ENCODE measurements at places on chromosomes 2 and 18.

DNA sequence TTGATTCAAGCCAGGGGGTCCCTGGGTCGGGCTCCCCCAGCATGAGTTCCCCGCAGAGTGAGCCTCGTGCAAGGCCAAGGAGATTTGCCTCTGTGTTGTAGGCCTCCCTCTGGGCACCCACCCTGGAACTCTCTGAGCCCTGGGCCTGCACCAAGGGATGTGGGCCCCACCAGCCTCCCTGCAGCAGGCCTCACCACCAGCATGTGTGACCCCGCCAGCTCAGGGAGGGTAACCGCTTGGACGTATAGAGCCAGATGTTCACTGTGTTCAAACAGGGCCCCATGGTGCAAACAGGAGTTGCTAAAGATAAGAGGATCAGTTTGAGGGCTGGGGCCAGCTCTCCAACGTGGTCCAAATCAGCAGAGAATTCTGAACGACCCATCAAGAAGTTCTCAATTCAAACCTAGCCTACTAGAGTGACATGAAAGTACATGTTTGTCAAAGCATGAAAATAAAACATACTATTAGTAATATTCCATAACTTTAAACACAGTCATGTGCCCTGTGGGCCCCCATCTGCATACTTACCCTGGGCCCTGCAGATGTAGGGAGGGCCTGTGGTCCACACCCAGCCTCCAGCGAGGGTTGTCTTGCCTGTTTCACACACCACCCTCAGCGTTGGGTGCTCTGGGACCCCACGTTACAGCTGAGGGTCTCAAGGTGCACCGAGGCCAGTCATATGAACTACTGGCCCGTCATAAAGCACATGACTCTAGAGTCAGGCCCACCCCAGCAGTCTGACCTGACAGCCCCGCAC lies 5.5 kb upstream of the TUBB6 start:
- no peak for DNase-seq

DNA sequence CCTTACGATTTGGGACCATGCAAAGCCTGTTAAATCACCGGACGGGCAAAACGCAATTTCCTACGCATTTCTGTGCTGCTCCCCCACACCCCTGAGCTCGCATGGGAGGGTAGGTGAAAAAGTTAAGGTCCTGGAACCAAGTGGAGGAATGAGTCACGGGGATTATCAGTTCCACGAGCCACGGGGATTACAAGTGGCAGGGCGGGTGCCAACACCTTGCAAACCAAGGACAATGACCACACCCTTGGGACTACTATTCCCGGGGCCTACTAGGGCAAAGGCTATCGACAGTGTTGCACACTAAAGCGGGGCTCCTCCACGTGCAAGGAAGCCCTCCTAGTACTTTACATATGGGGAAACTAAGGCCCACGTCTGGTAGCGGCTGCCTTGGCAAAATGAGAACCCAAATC lies 447 bp downstream of the RETSAT start:
- no peak for DNase-seq

GRCh38 chr2:184646177-184646576 lies 47.8 kb downstream of the ZNF804A start:
- DNase-seq: no peak

DNA sequence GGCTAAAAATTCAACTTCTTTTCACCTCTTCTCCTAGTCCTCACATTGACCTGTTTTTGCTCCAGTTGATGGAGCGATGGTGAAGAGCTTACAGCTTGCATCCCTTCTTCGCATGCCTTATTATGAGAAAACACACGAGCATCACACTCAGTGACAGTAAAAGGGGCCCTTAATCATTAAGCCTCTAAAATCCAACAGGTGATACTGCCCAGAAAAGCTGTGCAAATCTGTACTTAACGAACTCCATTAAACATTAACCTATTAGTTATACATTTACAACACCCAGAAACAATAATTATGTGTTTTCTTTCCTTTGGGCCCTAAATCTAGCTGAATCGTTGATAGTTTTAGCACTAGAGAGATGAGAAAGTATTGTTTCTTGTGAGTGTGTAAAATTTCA lies 54.8 kb downstream of the LAMA1 start:
- DNase-seq: no peak

DNA sequence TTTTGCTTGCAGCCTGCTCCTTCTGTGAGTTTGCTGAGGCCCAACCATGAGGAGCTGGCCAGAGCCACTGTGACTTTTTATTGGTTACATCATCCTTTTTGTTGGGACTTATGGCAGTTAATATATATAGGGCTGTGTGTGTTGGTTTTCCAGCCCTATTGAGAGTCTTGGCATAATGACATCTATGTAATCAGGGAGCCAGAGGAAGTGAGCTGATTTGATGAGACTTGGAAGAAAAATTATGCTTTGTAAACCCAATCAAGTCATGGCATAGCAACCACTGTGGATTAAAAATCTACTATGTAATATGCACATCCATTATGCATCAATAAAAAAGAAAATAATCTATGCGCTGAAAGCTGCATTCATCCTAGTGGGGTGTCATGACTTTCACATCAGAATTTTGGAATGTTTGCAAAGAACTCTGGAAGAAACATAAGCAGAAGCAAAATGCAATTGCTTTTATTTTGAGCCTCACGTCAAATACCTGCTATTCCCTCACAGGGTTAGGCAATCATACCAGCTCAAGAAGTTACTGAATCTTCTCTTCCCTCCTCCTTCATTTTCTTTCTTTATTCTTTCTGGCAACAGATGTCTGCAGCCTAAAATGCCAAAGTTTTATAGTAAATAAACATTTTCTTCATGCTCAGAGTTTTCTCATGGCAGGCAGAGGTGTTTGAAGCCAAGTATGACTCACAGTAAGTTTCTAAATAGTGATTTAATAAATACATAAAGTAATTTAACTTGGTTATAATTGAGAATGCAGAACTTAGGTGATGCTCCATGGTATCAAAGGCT lies 308.5 kb downstream of the KCNS3 start:
- no peak for DNase-seq

- DNase-seq: no peak
These were observed 585.6 kb downstream of the TSN start for GRCh38 chr2:122341007-122341406.

DNA sequence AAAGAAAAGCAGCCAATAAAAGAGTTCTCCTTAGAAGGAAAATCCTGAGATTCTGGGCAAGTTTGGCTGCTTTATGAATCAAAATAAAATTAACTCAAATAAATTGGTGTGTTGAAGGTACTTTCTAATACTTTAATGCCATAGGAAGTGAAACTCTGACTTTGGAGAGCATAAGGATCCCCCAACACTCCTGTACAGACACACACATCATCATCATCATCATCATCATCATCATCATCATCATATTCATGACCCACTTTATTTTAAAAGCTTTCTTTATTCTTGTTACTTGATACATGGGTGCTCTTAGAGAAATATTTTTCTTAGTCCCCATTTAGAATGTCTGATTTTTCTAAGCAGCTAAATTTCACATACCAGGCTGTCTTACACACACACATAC lies 283.1 kb upstream of the CYRIA start:
- no peak for DNase-seq

GRCh38 chr2:74544634-74545033 lies 9.1 kb downstream of the LOXL3 start:
- no peak for DNase-seq

- DNase-seq: no peak
These were observed 203.9 kb downstream of the NBAS start for GRCh38 chr2:15357186-15357585.

GRCh38 chr2:68418855-68419254 lies 48.2 kb downstream of the FBXO48 start:
- DNase-seq: no peak

DNA sequence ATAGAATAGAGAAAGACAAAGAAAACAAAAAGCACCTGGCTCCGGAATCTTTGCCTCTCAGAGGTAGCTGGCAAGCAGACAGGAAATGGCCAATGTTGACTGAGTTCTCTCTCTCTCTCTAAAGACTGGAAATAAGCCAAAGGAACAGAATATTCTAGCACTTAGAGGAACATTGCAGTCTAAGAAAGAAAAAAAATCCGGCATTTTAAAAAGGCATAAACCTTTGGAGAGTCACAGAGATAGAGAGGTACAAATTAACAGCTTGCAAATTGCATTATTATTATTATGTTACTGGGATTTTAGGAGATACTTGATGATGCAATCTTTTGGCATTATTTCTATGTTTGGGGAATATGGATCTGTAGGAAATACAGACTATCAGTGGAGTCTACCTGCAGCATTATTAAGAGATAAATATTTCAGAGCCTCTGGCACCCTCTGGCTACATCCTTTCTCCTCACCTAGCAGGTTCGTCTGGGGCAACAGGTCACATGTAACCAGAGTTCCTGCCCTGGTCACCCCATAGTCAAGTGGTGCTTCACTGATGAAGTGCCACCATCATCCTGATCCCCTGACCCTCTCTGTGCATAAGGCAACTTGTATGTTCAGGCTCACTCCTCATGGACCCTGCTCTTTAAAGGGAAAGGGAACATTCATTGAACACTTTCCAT lies 318.9 kb upstream of the ACVR2A start:
- DNase-seq: peak; percentile 75

DNA sequence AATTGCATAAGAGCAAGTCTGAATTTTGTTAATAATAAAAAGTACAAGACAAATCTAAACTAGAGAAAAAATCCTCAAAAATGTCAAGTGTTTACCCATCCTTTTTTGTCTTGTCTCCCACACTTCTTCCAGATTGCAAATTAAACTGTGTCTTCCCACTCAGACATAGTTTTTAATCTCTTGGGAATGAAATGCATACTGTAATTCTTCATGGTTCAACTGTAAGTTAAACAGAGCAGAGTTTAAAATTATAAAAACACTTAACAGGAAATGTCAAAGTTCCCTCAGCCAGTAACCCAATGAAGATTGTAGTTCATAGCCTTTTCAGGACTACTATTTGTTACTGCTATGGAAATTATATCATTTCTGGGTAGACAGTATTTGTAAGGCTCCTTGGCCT lies 171.8 kb downstream of the UBE2E3 start:
- DNase-seq: no peak

GRCh38 chr2:88500691-88501090 lies 48.2 kb upstream of the FOXI3 start:
- no peak for DNase-seq

- DNase-seq: no peak
These were observed 137.5 kb downstream of the TPO start for GRCh38 chr2:1550658-1551316.

GRCh38 chr18:6561016-6561415 lies 146.3 kb upstream of the L3MBTL4 start:
- no peak for DNase-seq

DNA sequence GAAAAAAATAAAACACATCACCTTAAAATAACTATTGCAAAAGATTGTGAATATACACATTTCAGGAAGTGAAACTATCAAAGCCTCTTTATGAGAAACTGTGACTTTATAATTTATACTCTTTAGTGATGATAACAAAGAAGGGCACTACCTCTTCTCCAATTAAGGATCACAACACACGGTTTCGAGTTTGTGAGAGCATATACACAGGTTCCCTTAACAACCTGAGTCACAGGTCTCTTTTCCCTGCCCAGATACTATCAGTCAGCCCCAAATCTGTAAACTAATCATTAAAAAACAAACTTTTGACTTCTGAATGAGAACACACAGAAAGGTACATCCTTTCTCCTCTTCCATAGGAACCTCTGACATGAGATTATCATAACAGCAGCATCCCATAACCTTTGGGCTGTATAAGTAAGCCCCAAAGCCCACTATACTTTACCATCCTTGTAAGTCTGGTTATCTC lies 44.9 kb downstream of the PTPN2 start:
- DNase-seq: no peak

- no peak for DNase-seq
These were observed 50.7 kb downstream of the DYNAP start for GRCh38 chr18:54641734-54642133.

DNA sequence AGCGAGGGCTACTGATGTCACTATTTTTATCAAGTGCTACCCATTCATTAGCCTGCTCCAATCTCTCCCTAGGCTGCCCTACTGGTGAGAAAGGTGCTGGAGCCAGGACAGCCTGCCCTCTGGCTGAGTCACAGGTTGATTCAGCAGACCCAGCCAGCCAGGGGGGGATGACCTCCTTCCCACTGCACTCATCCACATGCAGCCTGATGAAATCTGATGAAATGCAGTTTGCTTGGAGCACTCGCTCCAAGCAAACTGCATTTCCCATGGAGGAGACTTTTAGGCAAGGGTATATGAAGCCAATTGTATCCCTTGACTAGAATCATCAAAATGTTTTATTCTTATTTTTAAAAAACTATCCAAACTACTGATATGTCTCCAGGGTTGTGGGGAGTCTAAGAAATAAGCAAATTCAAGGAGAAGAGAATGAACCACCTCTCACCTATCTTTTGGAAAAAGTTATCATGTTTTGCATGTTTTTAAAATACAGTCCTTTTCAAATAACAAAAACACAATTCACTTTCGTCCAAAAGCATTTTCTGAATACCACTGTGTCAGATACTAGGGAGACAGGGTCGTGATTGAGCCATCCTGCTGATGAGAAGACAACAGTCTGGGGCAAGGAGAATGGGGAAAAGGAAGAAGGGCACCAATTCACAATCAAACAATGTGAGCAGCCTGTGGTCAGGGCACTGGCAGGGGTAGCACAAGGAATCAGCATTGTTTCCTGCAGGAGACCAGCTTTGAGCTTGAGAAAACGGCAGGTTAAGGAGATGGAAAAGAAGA lies 128.3 kb downstream of the AFF3 start:
- DNase-seq: no peak

GRCh38 chr2:240203031-240203787 lies 62.8 kb upstream of the OTOS start:
- no peak for DNase-seq

DNA sequence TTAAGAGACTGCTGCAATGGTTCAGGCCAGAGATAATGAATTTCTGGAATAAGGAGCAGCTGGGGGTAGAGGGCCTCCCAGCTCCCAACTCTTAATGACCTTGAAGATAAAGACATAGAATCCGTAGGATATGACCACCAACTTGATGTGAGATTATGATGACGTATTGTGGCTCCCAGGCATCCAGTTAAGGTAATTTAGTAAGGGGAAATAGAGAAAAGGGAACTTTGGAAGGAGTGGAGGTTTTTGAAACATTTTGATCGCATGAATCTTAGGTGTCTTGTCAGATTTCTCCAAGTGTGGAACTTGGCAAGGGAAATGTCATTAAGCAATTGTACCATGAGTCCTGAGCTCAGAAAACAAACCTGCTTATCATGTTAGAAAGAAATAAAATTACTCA lies 277.3 kb upstream of the TANK start:
- DNase-seq: no peak

- no peak for DNase-seq
These were observed 15.4 kb upstream of the ACYP2 start for GRCh38 chr2:54099829-54100585.

- DNase-seq: no peak
These were observed 77.8 kb downstream of the CTAGE1 start for GRCh38 chr18:22339913-22340312.

DNA sequence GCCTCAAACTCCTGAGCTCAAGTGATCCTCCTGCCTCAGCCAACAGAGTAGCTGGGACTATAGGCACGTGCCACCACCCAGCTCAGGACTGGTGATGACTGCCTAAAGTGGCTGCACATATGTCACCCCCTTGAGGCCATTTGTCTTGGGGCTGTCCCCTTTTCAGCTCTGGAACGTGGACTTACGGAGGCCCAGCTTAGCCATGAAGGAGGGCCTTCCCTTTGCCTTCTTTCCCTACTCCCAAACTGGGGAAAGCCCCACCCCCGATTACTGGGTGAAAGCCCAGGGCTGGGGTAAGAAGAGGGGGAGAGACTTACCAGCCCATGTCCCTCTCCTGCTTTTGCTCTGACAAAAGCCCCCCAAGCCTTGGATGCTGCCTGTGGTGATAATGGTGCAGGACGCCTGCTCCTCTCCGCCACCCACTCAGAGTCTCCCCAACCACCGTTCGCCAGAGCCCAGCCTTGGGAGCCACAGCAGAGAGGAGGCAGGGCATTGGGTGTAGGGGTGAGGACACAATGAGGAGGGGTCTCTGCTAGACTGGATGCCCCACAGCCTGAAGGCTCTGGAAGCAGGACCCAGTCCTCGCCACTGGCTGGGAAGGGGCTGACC lies 2.5 kb upstream of the DUSP2 start:
- DNase-seq: no peak

Data from NCI-H1436 treated with DMSO at 0.1 percent for 48 hours (cell line).